ENCODE measurements at places on chromosomes 4 and X.

GRCh38 chrX:56219700-56220099, 12.5 kb upstream of the KLF8 start:
- DNase-seq: peak; percentile 28

- no peak for DNase-seq
These were observed 36.7 kb upstream of the CXorf38 start for GRCh38 chrX:40684092-40684491.

DNA sequence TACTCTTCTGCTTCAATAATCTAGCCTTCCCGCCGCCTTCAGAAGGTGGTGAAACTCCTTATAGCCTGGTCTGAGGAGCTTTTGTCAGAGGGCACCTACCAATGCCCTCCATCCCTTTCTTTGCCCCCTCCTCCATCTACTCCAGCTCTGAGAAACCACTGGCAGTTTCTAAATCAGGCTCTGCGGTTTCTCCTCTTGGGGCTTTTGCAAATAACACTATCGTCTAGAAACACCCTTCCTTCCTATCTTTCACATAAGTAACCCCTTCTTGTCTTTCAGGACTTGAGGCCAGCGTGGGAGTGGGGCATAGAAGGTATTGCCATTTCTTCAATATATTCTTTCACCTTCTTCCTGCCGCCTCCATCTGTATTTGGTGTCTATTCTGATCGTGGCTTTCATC, 1.2 kb upstream of the EFHC2 start:
- no peak for DNase-seq

DNA sequence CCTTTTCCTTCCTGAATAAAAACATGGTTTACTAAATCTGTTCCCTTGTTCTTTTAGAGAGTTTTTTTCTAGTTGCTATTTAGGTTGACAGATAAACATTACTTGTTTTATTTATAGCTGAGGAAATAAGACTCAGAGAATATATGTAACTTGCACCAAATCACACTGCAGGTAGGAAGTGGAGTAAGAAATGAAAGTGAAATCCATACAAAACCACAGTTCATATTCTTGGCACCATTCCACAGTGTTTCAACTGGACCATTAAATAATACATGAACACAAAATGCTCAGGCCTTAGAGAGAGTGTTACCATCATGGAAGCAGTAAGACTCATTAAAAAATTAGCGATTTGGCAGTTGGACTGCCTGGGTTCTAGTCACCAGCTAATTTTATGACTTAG, 326.9 kb upstream of the SLIT2 start:
- DNase-seq: no peak

DNA sequence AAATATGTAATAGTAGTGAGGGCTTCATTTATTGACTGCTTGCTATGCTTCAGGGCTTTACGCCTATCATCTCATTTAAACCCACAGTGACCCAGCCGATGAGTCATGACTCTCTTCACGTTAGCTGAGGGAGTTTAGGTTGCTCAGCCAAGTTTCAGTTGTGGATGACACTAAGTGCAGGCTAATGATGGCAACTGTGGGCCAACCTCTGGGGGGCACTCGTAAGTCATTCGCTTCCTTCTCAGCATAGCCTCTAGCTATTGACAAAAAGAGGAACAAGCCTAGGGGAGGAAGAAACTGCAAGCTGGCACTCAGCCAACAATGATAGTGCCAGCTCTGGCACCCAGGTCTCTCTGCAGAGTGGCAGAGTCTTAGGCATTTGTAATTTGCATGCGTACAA, 325.0 kb downstream of the ARHGAP10 start:
- peak; percentile 63 for DNase-seq

DNA sequence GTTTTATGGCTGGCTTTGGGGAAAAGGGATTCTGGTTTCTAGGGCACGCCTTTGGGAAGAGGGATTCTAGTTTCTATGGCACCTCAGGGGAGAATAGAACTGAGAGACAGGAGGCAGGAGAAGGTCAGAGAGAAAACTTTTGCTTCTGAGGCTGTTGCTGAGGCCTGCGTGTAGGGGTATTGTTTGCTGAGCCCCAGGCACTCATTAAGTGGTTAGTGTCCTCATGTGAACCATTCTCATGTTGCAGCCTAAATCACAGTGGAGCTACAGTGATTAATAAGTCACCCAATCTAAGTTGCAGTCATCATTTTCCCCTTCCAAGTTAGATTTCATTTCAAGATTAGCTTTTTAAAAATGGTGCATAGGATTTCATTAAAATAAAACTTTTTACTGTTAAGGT, 29.0 kb downstream of the VCX3A start:
- no peak for DNase-seq

GRCh38 chrX:151009582-151009981, 26.4 kb downstream of the HMGB3 start:
- DNase-seq: no peak

DNA sequence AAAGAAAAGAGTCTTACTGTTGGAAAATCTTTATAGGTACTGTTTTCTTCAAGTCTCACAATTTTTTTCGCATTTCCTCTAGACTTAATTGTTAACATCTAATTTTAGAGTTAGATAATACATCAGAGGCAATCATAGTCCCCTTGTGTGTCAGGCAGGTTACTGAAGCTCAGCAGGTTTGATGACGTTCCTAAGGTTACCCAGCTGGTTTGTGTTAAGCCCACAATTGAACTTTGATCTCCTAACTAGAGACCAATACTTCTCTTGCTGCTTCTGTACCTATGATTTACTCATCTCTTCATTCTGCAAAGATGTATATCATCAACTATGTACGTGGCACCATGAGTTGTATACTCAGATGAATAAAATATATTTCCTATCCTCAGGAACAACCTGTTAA, 131.6 kb upstream of the STIM2 start:
- DNase-seq: no peak

DNA sequence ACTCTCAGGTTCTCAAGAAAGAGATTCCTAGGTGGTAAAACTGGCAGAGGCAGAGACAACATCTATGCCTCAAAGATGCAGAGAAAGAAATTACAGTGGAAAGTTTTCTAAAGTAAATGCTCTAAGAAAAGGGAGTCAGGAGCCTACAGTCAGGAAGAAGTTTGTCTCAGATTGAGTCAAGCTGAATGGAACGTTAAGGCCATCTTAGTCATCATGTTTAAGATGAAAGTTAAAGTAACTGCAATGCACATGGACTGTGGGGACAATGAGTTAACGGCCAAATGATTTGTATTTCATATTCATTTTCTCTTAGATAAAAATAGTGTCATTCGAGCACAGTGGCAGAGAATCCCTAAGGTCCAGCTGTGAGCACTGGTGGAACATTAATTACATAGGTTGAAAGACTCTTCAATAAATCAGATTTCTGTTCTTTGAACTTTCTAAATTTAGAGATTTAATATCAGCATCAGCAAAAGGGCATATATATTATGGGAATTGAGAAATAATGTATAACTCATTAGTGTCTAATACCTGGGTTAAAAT, 384.6 kb downstream of the DTHD1 start:
- no peak for DNase-seq

GRCh38 chr4:26909369-26909768, 48.7 kb downstream of the STIM2 start:
- DNase-seq: no peak

GRCh38 chr4:178937130-178937529, 1494.9 kb upstream of the AGA start:
- peak; percentile 7 for DNase-seq

DNA sequence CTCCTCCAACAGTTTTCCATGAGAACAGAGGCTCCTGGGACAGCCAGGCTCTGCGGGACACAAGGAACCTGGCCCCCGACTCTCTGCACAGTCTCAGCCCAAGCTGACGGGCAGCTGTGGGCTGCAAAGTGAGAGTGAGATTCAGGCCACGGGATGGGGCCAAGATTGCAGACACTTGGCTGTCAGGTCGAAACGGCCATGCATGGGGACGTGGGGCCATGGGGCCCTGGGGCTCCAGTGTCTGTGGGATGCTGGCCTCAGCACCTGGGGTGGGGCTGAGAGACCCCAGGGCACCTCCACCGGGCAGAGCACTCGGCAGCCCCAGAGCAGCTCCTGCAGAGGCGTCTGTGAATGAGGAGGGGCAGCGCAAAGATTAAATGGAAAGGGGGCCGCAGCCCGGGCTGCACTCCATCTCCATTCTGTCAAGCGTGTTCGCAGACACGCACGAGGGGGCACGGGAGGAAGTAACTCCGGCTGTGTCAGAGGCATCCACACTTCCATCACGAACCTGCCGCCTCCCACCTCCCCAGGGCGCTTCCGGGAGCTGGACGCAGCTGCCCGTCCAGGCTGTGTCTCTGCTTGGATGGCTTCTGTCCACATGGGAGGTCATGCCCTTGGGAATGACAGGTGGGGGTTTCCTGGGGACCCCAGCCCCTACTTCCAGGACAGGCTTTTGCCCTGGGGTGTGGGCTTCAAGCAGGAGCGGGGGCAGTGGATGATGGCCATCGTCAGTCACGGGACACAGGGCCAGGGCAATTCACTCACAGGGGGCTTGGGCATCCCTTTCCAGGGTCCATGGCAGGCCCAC, 82.8 kb upstream of the NKX1-1 start:
- no peak for DNase-seq

- DNase-seq: no peak
These were observed 19.8 kb downstream of the TMPRSS11F start for GRCh38 chr4:68109868-68110267.

DNA sequence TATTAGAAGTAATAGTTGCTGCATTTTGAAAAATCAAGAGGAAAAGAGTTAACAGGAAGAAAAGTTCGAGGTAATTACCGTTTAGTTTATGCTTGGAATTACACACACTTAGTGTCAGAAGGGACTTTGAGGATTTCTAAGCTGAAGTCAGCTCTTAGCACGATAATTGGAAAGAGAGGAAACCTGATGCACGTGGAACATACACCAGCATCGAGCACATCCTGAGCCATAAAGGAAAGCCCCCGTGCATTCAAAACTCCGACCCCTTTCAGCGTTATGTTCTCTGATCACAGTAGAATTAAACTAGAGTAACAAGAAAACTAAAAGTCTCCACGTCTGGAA, 400 bp upstream of the PAQR3 start:
- DNase-seq: no peak

GRCh38 chrX:120251471-120252011, 929 bp downstream of the ZBTB33 start:
- DNase-seq: no peak

DNA sequence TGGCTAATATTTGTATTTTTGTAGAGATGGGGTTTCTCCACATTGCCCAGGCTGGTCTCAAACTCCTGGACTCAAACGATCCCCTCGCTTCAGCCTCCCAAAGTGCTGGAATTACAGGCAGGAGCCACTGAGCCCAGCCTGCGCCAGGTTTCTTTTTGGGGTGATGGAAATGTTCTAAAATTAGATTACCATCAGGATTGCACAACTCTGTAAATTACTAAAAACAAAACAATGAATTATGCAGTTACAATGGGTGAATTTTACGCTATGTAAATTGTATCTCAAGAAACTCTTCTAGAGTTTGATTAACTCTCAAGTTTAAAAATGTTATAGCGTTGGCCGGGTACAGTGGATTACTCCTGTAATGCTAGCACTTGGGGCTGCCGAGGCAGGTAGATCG, 118.9 kb upstream of the TBL1X start:
- DNase-seq: no peak

DNA sequence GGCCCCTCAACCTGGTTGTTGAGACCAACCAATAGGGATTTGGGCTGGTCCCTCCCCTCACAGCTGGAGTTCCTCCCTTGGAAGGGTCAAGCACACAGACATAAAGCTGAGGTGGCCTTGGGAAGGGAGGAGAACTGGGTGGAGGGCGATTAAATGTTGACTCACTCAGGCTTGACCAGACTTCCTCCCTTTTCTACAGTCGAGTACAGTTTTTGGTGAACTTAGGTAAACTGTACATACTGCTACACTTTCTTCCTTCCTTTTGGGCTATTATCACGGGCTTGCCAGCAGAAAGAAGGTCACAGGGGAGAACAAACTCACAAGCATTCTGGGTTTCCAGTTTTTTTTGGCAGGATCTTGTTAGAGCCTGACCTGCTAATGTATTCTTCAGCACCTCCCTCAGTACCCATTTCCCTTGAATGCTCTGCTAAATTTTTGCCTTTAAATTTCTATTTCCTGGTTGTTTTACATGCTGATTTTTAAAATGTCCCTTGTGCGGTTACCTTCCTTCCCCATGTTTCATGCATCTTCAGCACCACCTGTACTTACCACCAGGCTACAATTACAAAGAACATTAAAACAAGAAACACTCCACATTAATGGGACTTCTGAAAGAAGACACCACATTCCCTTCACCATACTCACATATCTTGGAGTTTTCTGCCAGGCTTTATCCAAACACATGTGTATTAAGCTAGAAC, 135.2 kb upstream of the RASGEF1B start:
- peak; percentile 44 for DNase-seq

DNA sequence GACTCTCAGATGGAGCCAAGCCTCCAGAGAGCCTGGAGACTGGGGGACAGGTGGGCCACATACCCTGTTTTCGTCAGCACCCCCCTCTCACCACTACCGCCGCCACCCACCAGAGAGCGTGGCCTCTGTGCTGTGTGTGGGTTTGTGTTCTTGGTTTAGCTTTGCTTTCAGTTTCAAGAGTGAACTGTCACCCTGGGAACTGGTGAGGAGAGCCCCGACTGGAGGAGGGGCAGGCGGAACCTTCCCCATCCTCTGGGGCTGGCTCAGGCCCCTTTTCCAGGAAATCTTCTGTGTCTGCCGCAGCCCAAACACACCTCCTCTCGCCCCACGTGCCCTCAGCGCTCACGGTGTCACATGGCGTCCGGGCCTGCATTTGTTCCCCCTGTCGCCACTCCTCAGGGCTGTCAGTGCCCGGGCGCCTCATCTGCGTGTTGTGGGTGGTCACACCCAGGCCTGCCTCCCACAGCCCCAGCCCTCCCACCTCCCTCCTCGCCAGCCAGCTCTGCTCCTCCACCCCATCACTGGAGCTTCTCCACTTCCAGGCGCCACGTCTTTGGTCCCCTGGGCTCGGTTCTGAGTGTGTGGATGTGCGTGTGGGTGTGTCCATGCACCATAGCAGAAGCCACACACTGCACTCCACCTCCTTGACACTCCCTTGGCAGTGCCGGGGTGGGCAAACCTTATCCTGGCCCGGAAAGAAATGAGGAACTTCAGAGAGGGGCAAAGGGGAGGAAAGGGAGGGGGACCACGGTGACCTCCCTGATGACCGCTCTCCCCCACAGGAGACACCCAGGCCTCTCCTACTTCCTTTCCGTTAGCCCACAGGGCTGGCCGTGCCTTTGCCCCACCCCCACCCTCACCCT, 27.8 kb downstream of the ELF4 start:
- no peak for DNase-seq

- peak; percentile 4 for DNase-seq
These were observed 293.2 kb downstream of the PRR32 start for GRCh38 chrX:127112726-127113125.

DNA sequence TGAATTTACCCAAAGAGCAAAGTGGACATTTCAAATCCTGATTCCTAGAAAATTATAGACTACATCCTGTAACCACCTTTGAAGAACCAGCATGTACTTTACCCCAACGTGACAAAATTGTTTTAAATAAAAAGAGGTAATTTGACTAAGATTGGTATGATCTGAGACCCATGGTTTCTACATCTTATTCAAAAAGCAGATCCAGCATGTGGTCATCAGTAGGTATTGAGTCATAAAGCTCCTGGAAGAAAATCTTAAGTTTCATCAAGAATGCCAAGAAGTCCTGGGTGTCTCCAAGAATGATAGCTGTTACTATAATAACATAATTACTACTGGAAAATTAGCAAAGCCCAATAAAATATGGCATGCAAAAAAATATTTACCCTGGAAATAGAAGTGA, 61.8 kb downstream of the NFKB1 start:
- DNase-seq: peak; percentile 30

All from bronchial epithelial cell (primary cell).